Activated CD4-positive, CD25-positive, alpha-beta regulatory T cell treated with anti-CD3 and anti-CD28 coated beads, Interleukin-2, amount 50 U/mL, for 72 hours (primary cell): ENCODE measurements at places on chromosomes 11 and 22.

DNA sequence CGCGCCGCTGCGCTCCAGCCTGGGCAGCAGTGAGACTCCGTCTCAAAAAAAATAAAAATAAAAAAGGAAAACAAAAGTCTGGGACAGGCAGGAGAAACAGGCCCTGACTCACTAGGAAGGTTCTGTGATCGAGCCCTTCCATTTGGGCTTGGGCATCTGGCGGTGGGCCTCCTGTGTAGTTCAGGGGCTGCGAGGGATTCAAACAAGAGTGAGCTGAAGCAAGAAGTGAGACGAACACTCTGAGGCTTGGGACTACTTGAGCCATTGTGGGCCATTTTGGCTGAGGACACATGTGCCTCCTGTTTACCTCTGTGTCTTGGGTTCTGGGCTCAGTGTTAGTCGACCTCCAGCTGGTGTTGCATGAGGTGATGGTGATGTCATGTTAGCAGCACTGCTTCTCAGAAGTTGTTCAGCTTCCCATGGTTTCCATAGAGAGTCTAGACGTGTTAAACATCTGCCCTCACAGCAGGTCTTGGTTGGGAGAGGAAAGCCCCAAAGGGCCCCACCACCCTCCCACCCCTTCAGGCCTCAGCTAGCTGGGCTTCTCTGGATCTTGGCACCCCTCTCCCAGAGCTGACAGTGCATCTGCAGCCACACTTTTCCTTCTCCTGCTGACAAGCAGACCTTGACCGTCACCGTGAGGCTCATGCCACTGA is 57.8 kb downstream of the MED15 start:
- DNase-seq: no peak

DNA sequence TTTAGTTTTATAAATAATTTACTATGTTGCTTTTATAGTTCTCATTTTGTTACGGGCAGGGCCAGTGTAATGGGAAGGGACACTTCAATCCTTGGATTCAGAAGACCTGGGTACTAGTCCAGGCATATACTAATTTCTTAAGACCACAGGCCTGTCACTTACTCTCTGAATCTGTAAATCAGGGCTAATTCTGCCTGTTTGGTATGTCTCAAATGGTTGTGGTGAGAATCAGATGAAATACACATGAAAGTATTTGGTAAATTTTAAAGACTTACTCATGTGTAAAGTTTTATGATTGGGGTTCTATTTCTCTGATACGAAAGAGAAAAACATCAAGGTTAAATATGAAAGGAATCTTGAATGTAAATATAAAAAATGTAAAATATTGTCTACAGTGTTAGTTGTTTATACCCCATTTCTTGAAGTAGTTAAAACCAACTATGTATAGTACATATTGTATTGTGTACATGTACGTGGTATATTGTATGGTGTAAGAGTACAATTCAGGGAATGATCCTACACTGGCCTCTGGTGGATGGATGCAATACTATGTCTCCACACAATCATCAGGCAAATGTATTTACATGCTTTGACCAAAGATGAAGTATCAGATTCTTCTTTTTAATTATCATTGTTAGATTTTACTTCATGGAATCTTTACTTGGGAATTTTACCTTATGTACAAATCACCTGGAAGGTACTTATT is 24.5 kb upstream of the RAG2 start:
- DNase-seq: no peak

- DNase-seq: no peak
Measured at GRCh38 chr22:44736581-44737405, 15.6 kb upstream of the ARHGAP8 start.

DNA sequence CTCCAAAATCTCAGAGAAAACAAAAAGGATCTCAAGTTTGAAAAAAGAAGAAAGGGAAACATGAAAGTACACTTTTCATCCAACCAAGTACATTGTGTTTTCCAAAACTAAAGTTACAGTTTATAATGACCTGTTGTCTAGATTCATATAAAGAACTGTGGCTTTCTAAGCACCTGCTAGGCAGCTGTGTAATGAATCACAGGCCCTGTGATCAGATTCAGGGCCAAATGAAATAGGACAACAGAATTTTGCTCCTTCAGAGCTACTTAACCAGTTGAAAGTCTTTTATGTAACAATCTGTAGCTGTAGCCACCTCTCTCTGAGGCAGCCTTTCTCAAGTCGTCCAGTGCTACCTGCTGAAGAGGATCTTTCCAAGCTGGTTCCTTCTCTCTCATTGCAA is 960.0 kb upstream of the RAG2 start:
- no peak for DNase-seq
